ENCODE measurements at places on chromosomes 2 and 18. TPM values are rescaled to one million over a fixed set of nuclear protein-coding genes. Genes with fewer than 3 reads are reported as not detected.

DNA sequence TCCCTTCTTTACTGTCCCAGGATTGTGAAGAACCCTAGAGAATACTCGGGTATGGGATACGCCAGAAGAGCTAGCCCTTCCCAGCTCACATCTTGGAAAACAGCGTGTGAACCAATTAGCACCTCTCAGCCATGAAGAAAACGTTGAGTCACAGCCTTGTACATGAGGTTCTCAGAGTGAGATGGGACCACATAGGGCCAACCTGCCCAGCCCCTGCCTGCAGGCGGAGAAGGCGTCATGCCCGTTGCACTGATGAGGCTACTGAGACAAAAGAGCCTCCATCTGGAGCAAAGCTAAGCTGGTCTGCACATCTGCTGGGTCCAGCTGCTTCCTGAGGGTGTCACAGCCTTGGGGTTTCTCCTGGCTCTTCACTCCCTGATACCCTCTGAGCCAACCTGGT, 92.2 kb downstream of the LBH start:
- no peak for DNase-seq

Gene GPR45
- total RNA-seq: not detected

GRCh38 chr2:217986256-217986961, 16.4 kb downstream of the TNS1 start:
- no peak for DNase-seq

DNA sequence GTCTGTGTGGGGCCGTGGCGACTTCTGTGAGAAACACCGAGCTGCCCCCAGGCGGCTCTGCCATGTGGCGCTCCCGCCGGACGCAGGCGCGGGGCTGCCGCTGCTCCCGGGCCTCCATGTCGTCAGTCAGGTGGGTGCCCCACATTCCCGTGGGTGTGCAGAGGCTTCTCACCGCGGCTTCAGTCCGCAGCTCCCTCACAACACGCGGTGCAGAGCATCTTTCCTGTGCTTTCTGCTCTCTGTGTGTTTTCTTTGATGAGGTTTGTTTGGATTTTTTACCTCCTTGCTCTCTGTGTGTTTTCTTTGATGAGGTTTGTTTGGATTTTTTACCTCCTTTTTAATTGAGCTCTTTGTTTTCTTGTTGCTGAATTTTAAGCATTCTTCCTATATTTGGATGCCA, 13.0 kb downstream of the AQP12A start:
- DNase-seq: peak; percentile 75

Gene CPS1
- 0.88 TPM for total RNA-seq

DNA sequence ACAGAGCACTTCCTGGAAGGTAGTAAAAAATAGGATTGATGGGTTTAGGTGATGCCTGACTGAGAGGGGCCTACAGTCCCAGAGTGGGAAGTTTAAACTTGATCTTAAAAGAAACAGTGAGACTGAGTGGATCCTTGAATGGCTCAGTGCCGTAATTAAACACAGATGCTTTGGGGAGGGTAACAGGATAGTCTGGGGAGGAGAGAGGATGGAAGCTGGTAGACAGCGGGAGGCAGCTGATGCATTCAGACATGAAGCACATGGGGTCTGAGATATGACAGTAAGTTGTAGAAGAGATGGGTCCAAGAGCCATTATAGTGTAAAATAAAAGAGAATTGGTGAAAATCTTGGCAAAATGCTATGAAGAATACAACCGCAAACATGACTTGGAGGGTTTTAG, 54.4 kb downstream of the AOX1 start:
- no peak for DNase-seq

Gene UNC50
- 39.0 TPM for total RNA-seq

DNA sequence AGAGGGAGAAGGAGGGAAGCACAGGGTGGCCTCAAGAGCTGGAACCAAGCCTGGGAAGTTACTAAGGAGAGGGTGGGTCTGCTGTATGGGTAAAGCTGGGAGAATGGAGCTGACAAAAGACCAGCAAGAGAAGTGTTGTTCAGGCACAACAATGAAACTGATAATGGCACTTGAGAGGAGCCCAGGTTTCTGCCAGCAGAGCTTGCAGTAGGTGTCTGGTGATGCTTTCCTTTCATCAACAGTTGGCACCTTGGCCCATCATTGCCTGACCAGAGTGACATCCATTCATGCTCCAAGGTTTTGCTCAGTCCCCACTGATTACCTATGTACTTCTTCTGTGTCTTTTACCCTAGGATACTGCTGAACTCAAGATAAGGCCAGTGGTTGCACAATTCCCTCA, 92.9 kb upstream of the CXCR4 start:
- DNase-seq: no peak

Gene PTPN4
- 22.0 TPM for total RNA-seq

- DNase-seq: no peak
These were observed 11.8 kb upstream of the TEX51 start for GRCh38 chr2:126886916-126887280.

DNA sequence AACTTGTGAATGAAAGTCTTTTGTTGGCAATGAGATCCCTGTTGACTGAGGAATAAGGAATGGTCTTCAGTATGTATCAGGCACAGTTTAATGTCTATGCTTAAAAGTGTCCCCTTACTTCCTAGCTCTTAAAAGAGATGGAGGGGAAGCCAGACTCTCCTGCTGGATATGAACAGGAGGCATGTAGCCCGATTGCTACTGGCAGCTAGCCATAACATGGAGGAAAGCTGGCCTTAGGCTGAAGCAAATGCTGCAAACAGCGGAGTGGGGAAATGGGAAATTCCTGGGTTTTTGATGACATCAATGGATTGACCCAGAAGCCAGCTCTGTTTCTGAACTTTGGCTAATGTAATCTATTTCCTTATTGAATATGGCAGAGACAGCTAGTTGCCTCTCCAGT, 266.1 kb downstream of the SLC4A3 start:
- DNase-seq: no peak

Gene TXNL4A
- 198 TPM for total RNA-seq

Gene TMEM198
- total RNA-seq: 3.4 TPM

- no peak for DNase-seq
These were observed 896 bp upstream of the SLC8A1 start for GRCh38 chr2:40452786-40453185.
